ENCODE measurements at places on chromosomes 16 and 17.

DNA sequence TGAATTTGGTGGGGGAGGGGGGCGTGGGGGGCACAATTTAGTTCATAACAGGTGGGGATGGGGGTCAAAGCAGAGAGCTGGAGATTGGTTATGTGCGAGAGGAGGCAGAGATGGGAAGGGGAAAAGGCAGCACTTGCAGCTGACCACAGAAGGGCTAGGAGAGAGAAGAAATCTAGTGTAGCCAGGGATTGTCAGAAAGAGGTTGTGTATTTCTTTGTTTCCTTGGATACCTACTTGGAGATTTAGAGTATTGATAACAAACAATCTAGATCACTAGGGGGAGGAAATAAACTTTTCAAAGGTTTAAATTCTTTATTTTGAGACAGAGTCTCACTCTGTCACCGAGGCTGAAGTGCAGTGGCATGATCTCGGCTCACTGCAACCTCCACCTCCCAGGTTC lies 47.1 kb upstream of the YPEL2 start:
- DNase-seq, result no peak

DNA sequence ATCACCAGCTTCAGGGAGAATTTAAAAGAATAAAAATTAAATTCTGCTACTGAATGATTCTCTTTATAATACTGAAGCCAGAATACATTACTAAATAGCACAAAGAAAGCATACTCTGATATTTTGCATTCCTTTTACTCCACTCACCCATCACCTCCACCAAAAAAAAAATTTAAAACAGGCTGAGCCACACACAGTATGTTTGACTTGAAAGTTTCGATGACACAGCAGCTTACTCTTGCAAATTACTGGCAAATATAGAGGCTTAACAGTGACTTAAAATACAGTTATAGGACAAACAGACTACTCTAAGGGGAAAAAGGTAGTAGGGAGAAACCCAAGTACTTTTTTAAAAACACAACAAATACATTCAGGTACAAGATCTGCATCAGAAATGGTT lies 39.2 kb downstream of the GPATCH8 start:
- no peak for DNase-seq

- no peak for DNase-seq
Observed at GRCh38 chr17:79001190-79002020, 8.2 kb downstream of the CANT1 start.

DNA sequence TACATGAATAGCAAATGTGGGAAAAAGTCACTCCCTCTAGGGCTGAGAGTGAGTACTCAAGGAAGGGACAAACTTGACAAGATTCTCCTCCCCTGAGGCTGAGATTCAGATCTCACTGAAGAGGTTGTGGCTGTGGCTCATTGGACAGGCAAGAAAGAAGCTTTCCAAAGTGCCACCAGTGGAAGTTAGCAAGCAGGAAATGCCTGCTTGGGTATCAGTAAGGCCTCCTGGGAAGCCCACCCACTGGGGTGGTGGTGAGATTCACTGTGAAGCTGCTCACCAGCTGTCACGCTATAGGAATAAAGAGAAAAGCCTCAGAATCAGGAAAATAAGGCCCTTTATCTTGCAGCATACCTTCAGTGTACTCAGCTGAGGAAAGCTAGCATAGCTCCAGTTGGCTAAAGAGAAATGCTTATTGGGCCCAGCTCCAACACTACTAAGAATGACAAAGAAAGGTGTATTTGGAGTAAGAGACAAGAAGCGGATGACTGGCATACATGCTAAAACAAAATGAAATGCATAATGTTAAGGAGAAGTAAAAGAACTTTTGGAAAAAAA lies 274.4 kb upstream of the TOM1L1 start:
- DNase-seq, result no peak

GRCh38 chr16:2359919-2360318 lies 19.4 kb upstream of the ABCA3 start:
- DNase-seq, result no peak

- no peak for DNase-seq
Observed at GRCh38 chr16:46937536-46937935, 35.9 kb downstream of the DNAJA2 start.

DNA sequence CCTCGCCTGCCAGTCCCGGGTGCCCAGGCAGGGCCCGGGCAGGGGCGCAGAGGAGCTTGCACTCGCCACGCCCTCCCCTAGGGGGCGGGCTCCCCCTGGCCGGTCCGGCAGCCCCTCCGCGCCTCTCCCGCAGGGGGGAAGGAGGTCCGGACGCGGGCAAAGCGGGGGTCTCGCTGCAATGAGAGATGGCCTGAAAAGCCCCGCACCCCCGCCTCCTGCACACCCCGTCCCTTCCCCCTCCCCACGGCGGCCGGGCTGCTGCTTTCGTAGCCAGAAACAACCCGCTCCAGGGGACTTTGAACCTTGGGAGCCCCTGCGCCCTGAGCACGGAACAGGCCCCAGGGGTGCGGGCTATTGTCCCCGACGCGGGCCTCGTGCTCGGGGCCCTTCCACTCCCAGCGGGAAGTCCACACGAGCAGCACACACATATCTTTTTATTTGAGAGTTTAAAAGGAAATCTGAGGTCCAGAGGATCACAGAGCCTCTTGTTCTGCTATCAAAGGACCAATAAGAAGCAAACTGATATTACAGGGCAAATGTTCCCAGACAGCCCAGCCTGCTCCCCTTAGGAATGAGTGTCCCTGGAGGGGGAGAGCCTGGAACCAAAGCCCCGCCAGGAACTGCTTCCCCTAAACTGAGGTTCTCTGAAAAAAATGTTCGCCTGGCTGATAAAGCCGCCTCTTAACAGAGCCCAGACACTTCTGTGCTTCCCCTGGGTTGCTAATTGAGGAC lies 5.8 kb upstream of the CBX4 start:
- no peak for DNase-seq

- no peak for DNase-seq
Observed at GRCh38 chr17:12627781-12628451, 37.8 kb upstream of the MYOCD start.

DNA sequence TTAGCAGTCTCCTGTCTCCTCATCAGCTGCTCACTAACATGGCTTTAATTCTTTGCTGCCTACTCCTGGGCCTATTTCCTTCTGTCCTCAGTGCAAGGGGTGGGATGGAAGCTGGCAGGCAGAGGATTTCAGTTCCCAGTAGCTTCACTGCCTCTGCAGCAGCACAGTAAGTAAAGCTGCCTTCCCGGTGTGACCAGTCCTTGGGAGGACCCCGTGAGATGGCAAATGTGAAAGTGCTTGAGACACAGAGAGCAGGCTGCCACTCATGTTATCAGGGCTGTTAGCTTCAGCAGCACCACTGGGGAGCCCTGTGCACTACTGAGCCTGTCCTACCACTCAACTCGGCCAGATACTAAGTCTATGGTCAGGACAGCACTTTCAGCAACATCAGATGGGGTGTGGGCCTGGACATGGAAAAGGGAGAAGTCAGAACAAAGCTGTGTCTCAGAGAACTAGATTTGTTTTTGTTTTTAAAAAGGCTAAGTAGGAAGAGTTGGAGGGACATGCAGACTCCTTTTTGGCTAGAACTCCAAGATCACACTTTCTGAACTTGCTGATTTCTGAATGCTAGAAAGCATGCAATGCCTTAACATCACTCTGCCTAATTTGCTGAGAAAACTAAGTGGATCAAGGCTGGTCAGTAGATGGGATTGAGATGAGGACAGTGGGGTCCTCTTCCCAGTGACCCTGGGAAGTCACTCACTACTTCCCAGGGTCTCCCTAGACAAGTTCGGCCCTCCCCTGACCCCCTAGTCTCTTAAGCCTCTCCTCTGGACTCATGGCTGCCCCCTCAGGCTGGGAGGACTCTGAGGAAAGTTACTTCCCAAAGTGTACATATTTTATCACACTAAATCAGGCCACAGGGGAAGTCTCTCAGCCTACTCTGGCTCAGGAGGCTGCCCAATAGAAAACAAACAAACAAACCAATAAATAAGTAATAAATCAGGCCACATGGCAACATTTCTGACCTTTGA lies 1.1 kb downstream of the ACSF2 start:
- no peak for DNase-seq

GRCh38 chr16:30030841-30031413 lies at the start of gene TLCD3B:
Gene TLCD3B (minus strand): TSS chr16:30031271. CDS start chr16:30030527, 744 bp downstream.
- no peak for DNase-seq
